AG08396 (cell line): ENCODE measurements at places on chromosomes 1 and 21.

DNA sequence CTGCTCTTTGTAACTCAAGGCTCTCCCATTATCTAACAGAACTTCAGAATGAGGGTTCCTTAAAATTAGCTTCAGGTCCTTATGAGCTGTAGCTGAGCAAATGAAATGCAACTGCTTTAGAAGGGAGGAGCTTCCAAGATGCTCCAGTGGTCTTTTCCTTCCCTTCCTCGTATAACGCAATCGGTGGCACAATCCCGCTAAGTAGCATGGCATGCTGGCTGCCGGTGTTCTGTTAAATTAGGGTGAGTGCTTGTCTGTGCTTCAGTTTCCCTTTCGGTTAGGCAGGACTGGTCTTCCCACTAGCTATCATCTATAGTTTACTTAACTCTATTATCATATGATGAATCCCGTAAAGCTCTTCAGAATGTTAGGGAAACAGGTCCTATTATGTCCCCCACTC, 917 bp downstream of the KIAA0040 start:
- DNase-seq = peak; percentile 48

- no peak for DNase-seq
These were observed 29.6 kb downstream of the SLC19A1 start for GRCh38 chr21:45512626-45513002.

DNA sequence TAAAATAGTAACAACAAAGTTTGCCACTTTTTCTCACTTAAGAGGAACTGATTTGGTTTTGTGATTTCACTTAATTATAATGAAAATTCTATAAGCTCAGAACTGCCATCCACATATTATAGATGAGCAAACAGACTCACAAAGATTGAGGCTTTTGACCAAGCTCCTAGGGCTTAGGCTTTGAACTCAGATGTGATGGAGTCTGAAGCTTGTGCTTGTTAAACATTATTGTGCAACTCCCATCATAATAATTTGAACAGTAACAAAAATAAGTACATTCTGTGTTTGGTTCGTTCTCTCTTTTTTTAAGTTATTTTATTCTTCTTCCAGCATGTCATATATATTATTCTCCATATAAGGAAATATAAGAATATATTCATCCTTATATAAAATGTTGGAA, 403.4 kb downstream of the PTPRC start:
- DNase-seq = no peak

DNA sequence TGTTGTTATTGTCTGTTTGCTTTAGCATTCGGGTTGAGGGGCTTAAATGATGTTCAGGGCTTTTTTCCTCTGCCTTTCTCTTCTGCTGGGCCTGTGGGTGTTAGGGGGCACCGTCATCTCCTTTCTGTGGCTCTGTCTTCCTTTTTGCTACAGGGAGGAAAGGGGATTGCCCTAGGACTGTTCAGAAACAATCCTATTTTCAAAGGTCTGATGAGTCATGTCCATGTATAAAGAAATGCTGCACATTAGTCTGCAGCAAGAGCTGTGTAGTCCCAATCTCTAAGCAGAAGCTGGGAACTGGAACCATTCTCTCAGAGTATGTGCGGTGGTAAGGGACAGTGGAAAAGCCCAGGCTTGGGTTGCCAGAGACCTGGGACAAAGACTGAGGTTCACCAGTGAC, 462.3 kb downstream of the OMA1 start:
- no peak for DNase-seq

- no peak for DNase-seq
These were observed 123.3 kb upstream of the GRIK3 start for GRCh38 chr1:37157634-37158033.

DNA sequence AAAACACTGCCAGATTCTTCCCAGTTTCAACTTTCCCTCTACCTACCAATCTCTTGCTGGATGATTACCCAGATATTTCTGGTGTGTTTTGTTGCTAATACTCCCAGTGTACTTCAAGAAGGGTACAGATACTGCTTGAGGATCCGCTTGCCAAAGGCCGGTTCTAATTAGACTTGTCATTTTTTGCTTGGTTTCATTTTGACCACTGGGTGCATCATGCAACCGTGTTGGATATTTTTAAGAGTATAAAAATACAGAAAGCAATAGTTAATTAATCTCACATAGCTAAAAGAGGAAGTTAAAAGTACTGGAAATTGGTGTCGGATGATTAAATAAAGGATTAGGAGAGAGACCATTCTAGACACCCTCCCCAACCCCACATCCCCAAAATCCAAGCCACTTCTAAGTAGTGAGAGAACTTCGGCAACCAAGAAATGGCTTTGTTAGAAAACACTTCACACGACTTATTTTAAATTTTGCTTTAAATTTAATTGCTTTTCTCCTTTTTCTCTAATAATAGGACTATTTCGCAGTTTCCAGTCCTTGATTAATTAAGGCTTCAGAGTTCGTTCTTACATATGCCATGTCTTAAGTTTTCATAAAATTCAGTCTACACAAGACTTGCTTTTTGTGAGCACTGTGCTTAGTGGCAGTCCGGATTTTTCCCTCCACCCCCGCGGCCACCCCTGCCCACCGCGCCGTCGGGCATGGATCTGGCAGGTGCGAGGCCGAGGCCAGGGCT, 2.5 kb upstream of the CDKN2C start:
- peak; percentile 41 for DNase-seq

- no peak for DNase-seq
These were observed 377.8 kb downstream of the KCNH1 start for GRCh38 chr1:210755991-210756659.

DNA sequence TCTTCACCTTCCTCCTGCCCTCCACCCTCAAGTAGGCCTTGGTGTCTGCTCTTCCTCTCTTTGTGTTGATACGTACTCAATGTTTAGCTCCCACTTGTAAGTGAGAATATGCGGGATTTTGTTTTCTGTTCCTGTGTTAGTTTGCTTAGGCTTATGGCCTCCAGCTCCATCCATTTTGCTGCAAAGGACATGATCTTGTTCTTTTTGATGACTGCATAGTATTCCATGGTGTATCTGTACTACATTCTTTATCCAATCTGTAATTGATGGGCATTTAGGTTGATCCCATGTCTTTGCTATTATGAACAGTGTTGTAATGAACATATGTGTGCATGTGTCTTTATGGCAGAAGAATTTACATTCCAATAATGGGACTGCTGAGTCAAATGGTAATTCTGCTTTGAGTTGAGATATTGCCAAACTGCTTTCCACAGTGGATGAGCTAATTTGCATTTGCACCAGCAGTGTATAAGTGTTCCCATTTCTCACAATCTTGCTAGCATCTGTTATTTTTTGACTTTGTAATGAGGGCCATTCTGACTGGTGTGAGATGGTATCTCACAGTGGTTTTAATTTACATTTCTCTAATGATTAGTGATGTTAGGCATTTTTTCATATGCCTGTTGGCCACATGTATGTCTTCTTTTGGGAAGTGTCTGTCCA, 272.7 kb downstream of the SDCCAG8 start:
- DNase-seq = no peak

- no peak for DNase-seq
These were observed 70.8 kb upstream of the LBR start for GRCh38 chr1:225498549-225499136.

DNA sequence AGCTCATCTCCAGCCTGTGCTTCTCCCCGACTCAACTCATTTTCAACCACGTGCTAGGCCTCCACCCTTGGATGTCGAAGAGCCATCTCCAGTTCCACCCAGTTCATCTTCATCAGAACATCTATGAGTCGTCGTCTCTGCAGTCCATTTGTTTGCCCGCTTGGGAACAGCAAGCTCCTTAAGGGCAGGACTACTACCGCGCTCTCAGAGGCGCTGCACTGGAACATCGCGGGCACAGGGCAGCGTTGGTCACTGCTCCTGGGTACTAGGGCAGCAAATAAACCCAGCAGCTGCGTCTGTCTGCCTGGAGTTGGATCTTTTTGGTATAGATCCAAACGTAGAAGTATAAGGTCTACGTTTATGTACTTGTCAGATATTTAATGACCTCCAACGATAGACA, 478 bp upstream of the PRDM2 start:
- no peak for DNase-seq

- peak; percentile 78 for DNase-seq
These were observed at the start of gene CSMD2 for GRCh38 chr1:34164771-34165391. CSMD2 (minus strand) TSS chr1:34165230; CDS start chr1:34165097, 133 bp downstream.

DNA sequence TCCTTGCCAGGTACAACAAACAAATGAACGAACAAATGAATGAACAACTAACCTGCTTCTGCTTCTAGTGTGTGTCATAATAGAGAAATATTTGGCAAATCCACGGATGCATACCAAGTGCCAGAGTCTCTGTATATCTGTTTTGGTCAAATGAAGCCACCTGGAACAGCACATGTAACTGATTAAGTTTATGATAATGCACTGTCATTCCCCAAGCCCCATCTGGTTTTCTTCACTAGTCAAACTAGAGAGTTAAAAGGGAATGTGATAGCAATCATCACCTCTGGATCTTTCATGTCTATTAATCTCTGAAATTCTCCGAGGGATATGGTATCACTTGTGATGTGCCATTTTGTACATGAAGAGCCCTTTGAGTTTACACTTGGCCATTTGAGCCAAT, 21.0 kb upstream of the SCAF4 start:
- DNase-seq = no peak

- peak; percentile 58 for DNase-seq
These were observed 13.3 kb upstream of the TRAF3IP3 start for GRCh38 chr1:209742409-209743144.

GRCh38 chr1:78377356-78377928, 113.3 kb upstream of the PTGFR start:
- DNase-seq = no peak

GRCh38 chr1:230067871-230068620, 1.0 kb downstream of the GALNT2 start:
- DNase-seq = peak; percentile 64

- DNase-seq = no peak
These were observed 70.0 kb downstream of the ALG14 start for GRCh38 chr1:95002540-95003432.

DNA sequence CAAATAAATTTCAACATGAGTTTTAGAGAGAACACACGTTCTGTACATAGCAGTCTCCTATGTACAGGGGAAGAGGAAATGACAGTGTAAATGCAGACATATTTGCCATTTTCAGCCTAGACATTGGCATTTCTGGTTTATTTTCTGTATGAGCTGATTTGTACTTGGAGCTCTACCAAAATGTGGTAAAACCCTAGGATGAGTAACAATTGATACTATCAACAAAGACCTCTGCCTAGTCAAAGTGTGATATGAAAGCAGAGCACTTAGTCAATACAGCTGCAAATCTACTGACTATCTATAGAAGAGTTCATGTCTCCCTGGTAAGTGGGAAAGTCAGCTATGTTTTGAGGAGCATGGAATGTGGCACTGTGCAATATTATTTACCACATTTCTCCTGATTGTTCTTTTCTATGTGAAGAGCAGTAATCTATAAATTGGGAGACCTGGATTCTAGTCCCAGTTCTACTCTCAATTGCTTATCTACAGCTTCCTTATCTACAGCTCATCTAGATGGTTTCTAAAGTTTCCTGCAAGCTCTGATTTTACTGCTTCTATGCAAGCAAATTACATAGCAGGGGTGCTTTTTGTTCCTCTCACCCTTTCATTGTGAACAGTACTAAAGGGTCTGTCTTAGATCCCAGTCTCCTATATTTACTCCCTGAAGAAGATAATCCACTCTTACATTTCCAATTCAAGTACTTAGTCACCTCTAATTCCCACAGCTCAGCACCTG, 334.2 kb downstream of the NTNG1 start:
- no peak for DNase-seq

- peak; percentile 20 for DNase-seq
These were observed 863 bp downstream of the FH start for GRCh38 chr1:241518476-241519307.

DNA sequence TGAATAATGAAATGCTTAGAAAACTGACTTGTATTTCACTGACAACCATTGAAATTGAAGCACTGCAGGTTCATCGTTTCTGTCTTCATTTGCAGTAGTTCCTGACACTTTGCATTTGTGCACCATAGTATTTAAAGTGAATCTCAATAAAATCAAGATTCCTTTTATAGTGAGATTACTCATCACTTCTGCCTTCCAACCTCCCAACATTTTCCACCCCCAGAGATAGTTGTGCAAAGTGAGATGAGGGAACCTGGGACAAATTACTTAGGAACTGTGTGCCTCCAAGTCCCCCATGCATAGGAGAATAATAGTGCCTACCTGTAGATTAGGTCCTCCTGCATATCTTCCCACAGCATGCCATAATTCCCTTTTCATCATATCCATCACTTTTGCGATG, 114.9 kb upstream of the DPT start:
- DNase-seq = no peak

DNA sequence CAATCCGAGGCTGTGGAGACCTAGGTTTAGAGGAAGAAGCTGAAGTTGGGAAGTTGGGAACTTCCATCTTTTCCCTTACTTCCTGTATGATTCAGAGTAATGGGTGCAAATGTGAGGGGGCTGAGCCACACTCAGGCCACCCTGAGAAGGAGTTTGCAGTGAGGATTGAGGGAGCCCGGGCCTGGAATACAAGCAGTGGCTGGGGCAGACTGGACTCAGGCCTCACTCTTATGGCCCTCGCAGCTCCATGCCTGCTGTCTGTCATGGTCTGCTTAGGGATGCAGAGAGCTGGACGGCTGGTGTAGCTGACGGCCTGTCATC, 73.7 kb upstream of the RAB4A start:
- no peak for DNase-seq

DNA sequence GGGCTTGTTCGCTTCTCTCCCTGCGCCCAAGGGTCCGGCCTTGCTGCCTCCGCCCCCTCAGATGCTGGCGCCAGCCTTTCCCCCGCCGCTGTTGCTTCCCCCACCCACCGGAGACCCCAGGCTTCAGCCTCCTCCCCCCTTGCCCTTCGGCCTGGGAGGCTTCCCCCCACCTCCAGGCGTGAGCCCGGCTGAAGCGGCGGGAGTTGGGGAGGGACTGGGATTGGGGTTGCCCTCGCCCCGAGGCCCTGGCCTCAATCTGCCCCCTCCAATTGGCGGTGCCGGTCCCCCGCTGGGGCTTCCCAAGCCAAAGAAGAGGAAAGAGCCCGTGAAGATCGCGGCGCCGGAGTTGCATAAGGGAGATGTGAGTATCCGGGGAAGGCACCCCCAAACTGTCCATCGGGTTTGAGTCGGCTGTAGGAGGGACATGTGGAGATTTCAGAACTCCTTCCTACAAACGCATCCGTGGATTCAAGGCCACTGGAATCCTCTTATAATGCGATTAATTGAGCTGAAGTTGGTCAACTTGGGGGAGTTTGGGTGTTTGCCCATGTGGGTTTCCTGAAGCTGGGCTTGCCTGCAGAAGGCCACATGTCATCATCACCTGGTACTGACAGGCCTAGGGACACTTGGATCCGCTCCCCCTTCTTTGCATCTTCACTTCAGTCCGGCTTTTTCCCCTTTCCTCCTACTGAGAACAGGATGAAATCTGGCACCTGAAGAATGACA, 707 bp downstream of the PRCC start:
- DNase-seq = peak; percentile 11

- no peak for DNase-seq
These were observed 134.2 kb upstream of the ZNF648 start for GRCh38 chr1:182195733-182196132.

- DNase-seq = peak; percentile 77
These were observed at the start of gene STUM for GRCh38 chr1:226548256-226549093. STUM (plus strand) TSS chr1:226548764; CDS start chr1:226548905, 141 bp downstream.

DNA sequence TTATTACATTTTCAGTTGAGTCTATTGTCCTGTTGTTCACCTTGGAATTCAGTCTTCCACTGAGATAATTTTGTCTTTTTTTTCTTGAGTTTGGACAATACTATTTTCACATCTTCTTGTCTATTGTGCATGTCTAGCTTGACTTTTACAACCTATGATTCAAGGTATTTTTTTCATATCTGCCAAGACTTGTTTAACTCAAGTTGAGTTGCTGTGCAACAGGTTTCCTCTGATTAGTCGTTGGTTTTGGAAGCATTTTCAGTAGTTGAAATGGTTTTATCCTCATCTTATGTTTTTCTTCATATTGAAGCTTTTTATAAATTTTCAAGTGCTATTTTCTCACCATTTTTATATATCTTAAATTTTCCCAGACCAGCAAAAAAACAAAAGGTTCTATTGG, 103.6 kb downstream of the SCMH1 start:
- no peak for DNase-seq
